Common myeloid progenitor, CD34-positive (primary cell): ENCODE measurements at places on chromosomes 12 and 14.
A peak's percentile ranks its signal among the peaks of the same experiment; 100 is the strongest.

- peak; percentile 71 for DNase-seq
These were observed 32.0 kb upstream of the CIPC start for GRCh38 chr14:77065851-77066577.

DNA sequence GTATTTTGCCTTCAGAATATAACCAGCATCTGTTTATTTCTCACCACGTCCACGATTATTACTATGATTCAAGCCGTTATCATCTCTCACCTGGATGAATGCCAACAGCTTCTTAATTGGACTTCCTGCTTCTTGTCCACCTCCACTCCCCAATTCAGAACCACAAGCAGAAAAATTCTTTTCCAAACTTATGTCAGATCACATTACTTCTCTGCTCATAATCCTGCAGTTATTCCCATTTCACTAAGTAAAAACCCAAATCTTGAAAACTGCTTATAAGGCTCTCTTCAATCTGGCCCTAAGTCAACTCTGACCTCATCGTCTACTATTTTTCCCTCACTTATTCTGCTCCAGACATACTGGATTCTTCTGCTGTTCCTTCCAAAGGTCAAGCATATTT, 2.0 kb downstream of the CRY1 start:
- no peak for DNase-seq

GRCh38 chr12:60106214-60106613, 510.4 kb downstream of the SLC16A7 start:
- DNase-seq: peak; percentile 40

DNA sequence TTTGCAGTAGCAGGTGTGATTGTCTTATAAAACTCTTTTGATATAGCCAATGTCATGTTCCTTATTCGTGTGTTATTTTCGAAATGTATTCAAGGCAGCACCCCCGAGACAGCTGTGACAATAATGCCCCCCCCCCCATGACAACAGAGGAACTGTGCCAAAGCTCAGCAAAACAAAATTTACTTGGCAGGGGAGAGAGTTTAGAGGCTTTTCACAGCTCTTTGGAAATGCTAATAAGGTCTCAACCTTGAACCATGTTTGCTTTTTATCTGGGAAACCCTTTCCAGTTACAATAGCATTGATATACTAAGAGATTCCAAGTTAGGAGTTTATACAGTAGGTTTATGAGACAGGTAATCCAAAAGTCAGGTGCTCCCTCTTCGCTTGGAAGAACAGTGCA, 56.4 kb upstream of the USP44 start:
- DNase-seq: no peak

DNA sequence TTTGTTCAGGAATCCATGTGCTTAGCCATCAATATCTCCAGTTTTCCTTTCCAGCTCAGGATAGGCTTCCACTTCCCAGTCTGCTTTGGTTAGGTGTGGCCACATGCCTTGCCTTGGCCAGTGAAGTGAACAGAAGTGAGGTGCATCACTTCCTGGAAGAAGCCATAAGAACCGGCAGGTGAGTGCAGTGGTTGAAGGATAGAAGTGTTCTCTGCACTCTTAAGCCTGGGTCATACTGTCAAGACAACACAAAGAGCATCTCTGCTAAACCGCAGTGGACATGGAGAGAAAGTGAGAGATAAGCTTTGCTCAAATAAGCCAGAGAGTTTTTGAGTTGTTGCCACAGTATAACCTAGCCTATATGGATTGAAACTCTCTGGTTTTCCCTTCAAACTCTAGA, 11.4 kb downstream of the GNG2 start:
- DNase-seq: no peak

GRCh38 chr12:116919247-116919661, 8.5 kb downstream of the FBXW8 start:
- peak; percentile 48 for DNase-seq

GRCh38 chr12:6275928-6276887, 34.3 kb upstream of the PLEKHG6 start:
- no peak for DNase-seq

DNA sequence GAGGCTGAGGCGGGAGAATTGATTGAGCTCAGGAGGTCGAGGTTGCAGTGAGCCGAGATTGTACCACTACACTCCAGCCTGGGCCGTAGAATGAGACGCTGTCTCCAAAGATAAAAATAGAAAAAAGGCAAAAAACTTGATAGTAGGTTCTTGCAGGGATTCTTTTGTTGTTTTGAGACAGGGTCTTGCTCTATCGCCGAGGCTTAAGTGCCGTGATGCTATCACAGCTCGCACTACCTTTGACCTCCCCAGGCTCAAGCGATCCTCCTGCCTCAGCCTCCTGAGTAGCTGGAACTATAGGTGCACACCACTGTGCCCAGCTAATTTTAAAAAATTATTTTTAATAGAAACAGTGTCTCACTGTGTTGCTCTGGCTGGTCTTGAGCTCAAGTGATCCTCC, 4.7 kb downstream of the GOLGA5 start:
- no peak for DNase-seq

DNA sequence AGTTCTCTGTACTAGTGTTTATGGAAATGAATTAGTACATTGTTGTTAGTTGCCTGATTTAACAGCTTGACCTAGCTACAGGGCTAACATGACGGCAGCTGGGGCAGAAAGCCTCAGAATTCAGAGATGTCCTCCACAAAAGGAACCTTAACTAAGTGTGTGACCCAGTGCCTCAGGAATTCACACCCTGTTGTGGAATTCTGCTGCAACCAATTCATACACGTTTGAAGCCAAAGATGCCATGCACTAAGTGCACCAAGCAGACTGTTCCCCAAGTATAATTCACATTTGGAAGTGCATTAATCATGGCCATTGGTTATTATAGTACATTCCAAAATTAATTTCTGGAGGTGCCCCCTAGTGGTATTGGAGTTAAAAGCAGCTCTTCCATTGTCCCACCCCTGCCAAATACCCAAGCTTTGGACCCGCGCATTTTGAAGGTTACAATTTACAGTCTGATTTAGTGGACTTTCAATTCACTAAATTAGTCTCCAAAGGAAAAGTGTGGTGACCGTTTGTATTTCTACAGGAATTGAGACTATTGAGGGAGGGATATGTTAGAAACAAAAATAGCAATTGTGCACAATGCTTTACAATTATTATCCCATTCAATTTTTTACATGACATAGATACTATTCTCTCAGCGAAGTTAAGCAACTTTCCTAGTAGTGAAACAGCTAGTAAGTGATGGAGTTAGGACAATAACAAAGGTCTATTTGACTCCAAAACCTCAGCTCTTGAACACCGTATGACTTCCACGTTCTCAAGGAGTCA, 85.9 kb downstream of the PAX9 start:
- DNase-seq: no peak

- DNase-seq: no peak
These were observed 10.1 kb downstream of the AKAP6 start for GRCh38 chr14:32339188-32339587.

DNA sequence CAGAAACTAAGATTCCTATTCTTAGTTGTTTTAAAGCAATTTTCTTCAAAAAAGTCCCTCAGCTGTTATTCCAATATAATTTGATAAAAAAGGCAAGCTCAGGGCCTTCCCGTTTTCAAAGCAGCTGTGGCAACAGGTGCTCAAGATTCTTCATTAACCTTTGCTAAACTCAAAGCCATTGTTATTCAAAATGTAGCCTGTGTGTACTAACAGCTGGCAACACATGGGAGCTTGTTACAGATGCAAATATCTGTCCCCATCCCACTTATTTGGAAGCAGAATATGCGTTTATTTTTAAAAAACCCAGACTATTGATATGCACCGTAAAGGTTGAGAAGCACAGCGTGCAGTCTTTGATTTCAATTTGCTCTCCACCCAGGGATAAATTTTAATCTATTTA, 210.4 kb upstream of the SYT10 start:
- no peak for DNase-seq

DNA sequence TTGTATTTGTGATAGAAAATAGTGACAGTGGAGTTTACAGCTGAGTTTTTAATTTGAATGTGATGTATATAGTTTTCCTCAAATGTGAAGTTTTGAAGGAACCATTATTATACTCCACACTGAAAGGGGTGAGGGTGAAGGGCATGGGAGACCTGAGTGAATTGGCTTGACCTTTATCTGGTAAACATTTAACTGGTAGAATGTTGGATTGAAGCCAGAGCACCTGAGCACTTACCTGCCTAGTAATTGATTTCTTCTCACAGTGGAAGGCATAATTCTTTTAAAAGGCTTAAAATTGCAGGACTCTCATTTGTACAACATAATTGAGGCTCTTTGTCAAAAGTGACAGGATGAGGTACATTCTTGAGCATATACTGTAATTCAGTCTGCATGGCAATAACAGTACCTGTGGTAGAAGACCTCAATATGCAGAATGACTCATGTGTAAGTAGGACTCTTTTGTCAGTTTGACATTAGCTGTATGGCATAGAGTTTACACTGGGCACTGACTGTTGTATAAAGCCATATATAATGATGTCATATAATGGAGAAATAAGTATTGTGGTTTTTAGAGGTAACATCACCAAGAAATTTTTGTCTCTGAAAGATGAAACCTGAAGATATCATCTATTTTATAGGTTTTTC, 309.6 kb downstream of the TMTC2 start:
- no peak for DNase-seq

DNA sequence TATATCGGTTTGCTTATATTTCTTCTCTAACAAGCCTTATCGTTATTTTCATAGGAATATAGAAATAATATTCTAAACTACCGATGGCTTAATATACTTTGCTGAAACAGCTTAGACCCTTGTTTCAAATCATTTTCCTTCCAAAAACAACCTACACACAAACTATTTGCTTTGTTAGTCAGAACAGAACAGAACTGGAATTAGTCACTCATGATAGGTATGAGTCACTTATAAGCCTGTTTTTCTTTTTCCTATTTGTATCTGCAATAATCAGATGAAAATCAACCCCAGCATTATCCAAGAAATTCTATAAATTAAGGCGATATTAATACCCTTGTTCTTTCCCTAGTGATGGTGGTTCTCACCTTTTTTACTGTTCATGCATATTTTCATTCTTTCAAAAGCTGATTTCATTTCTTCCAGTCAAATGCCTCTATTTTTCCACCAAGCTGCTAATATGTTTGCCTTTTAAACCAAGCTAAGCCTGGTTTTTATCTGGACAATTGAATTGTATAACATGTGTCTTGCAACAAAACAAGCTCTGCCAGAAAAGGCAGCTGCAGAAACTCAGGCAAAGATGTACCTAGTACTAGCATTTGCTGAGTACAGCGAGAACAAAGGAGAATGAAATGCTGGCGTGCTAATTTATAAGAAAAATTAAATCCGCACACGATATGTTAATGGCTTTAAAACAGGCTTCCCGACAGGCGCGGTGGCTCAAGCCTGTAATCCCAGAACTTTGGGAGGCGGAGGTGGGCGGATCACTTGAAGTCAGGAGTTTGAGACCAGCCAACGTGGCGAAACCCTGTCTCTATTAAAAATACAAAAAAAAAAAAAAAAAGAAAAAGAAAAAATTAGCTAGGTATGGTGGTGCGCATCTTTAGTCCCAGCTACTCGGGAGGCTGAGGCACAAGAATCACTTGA, 1418.2 kb downstream of the AACS start:
- DNase-seq: no peak

DNA sequence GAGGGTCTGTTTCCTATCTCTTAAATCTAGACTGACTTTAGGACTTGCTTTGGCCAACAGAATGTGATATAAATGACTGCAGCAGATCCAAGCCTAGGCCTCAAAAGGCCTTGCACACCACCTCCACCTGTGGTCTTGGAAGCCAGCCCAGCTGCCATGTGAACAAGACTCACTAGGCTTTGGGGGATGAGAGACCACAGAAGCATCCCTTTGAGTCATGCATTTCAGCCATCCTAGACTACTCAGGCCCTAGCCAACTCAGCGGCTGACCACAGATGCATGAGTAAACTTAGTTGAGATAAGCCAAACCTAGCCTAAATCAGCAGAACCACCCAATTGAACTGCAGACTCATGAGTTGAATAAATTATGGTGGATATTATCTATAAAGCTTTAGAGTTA, 87.7 kb downstream of the KCNH5 start:
- DNase-seq: no peak

DNA sequence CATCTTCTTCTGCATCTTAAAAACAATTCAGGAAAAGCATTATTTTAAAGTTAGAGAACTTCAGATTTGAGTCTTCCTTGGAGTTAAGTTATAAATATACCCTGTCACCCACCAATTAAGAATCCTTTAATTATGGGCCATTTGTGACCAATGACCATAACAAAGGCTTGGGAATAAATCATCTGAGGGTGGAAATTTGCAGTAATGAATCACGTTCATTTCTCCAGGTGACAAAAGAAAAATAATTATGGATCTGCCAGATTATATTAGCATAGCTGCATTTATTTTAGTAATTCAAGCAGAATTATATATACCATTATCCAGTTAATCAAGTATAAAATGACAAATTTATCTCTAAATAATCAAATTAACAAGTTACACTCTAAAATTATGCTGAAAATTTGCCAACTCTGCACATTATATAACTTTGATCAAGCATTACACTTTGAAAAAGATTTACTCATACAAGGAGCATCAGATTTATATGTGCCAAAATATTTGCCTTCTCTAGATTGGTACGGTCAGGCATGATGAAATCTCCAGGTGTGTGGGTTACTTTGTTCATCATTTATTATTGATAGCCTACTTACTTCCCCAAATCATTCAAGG, at the start of gene OR4K14:
TSS of gene OR4K14 (minus strand) at position 51 of the 609 bp plus-strand sequence. CDS start 4,114 bp downstream, outside the sequence.
- DNase-seq: no peak

DNA sequence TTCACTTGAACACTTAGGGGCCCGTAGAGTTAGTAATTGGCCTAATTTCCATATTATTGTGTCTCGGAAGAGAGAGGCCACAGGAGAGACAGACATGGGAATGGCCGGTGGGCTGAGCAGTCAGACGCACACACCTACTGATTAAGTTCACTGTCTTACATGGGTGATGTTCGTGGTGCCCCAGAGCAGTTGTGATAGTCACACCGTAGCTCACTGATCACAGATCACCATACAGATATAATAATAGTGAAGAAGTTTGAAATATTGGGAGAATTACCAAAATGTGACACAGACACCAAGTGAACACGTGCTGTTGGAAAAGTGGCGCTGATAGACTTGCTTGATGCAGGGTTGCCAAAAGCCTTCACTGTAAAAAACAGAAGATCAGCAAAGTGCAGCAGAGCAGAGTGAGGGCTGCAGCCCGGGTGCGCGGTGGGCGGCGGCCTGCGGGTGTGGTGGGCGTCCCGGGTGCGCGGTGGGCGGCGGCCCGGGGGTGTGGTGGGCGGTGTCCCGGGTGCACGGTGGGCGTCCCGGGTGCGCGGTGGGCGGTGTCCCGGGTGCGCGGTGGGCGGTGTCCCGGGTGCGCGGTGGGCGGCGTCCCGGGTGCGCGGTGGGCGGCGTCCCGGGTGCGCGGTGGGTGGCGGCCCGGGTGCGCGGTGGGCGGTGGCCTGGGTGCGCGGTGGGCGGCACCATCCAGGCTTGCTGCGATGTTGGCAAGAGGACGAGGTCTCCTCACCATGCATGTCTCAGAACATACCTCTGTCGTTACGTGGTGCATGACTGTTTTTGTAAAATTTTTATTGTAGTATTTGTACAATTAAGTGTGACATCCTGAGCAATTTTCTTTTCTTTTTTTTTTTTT, 34.3 kb upstream of the TEX22 start:
- DNase-seq: peak; percentile 62

GRCh38 chr14:102927878-102928411, 5.5 kb downstream of the AMN start:
- DNase-seq: peak; percentile 59

- DNase-seq: no peak
These were observed 933.8 kb downstream of the TMEM121 start for GRCh38 chr14:106459971-106460730.
